ENCODE measurements at places on chromosomes 13 and 19.

DNA sequence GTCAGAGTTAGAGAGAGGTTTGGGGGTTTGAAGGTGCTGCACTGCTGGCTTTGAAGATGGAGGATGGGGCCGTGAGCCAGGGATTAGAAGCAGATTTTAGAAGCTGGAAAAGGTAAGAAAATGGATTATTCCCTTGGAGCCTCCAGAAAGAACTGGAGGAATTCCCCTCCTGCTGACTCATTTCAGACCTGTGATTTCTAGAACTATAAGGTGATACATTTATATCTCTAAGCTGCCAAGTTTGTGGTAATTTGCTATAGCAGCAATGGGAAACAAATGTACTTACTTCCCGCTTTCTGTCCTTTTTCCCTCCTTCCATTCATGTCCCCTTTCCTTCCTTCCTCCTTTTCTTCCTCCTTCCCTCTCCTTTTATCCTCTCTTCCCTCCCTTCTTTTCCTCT is 78.5 kb upstream of the PCDH8 start:
- DNase-seq: no peak

GRCh38 chr19:40673397-40673796 is 17.1 kb downstream of the NUMBL start:
- peak; percentile 36 for DNase-seq

GRCh38 chr19:18074192-18074591 is 12.5 kb downstream of the IL12RB1 start:
- no peak for DNase-seq

- DNase-seq: no peak
These were observed 196.7 kb downstream of the FOXO1 start for GRCh38 chr13:40469581-40470310.

DNA sequence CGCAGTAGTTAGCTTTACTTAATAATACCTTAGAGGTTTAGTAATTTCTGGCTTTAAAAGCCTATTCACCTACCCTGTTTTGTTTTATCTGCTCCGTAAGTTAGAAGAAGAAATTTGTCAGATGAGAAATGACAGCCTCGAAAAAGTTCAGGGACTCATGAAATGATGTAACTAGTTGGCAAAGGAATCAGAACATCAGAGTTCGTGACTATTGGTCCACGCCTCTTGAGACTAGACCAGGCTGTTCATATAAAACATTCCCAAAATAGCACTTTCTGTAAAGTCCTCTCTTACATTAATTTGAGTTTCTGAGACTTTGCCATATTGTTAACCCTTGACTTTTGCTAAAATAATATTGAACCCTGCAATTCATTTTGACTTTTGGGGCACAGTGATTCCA is 92.0 kb downstream of the HS6ST3 start:
- no peak for DNase-seq

GRCh38 chr13:34587576-34587975 is 354.5 kb upstream of the NBEA start:
- no peak for DNase-seq

GRCh38 chr19:45057444-45057843 is 18.6 kb downstream of the CLASRP start:
- DNase-seq: no peak

- no peak for DNase-seq
These were observed 21.4 kb downstream of the TEX29 start for GRCh38 chr13:111341886-111342285.

DNA sequence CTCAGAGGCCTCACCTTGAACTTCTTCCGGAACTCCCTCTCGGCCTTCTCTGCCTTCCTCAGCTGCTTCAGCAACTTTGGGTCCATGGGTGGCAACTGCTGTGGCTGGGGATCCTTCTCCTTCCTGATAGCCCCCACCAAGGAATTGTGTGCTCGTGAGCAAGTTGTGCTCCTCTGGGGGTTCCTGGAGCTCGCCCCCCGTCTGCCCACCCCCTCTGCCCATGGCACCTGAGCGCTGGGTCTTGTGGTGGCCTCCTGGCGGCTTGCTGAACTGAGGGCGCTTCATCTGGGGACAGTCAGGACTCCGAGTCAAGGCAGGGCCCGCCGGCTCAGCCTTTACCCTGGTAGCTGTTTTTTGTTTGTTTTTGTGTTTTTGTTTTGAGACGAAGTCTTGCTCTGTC is 11.6 kb downstream of the PRAM1 start:
- no peak for DNase-seq

DNA sequence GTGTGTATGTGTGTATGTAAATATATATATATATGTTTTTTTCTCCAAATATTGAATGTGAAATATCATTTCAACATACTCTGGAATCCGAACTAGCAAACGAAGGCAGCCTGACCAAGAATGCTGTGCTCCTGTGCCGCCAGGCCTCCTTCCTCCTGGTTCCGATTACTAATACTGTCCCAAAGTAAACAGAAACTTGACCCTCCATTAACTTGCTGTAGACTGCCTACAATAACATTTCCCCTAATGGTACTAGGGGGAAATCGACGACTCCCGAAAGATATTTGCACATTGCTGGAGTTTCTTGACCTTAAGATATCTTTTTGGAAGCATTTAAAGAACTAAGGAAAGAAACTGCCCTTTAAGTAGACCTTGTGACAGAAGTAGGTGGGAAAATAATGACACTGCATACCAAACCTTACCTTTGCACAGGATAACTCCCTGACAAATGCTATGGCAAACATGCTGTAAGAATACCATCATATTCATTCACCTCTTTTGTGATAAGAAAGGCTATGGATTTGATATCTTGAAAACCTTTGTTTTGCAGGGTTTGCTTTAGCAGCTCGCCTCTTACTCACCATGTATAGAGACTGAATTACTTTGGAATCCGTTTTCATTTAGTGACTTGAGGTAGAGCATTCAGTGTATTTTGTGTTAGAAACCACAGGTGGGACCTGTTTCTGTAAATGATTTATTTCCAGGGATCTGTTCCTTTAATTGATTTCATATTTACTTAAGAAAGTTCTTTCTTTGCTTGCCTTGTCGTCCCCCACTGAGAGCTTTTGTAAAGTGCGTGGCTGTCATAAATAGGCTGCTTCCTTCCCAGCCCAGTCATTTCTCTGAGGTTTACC is 80.1 kb downstream of the KLF5 start:
- no peak for DNase-seq

- DNase-seq: no peak
These were observed 1366.6 kb upstream of the MIR17HG start for GRCh38 chr13:89980896-89981295.

GRCh38 chr13:112938680-112939079 is 30.3 kb upstream of the MCF2L start:
- no peak for DNase-seq

DNA sequence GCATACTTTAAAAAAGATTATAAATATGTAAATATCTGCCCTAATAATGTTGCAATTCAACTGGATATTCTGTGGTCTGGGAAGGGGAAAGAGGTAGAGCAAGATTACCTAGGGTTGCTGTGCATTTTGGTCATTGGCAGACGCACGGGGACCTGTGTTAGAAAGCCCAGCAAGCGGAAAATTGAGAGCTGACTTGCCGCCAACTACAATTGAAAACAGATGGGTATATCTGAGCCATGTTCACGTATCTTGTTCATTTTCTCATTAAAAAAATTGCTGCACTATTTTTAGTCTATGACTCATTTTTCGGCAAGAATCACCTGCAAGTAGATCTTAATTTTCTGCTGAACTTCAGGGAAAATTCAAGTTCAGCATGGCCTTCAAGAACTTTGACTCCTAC is 308.5 kb upstream of the TMTC4 start:
- DNase-seq: no peak

- no peak for DNase-seq
These were observed 168.0 kb downstream of the EFNB2 start for GRCh38 chr13:106367361-106367971.
